ENCODE measurements at places on chromosomes 4 and X.

DNA sequence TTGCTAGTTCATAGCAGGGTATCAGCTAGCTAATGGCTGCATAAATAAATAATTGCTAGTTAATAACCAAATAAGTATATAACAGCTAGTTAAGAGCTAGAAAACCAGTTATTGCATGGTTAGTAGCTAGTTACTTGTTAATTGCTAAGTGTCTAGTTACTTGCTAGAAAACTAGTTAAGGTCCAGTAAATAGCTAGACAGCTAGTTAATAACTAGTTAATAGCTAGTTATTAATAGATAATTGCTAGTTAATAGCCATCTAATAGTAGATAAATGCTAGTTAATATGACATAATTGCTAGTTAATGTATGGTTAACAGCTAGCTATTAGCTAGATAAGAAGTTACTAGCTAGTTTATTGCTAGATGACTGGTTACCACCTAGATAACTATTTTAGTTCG is 629.9 kb upstream of the CT83 start:
- no peak for DNase-seq

DNA sequence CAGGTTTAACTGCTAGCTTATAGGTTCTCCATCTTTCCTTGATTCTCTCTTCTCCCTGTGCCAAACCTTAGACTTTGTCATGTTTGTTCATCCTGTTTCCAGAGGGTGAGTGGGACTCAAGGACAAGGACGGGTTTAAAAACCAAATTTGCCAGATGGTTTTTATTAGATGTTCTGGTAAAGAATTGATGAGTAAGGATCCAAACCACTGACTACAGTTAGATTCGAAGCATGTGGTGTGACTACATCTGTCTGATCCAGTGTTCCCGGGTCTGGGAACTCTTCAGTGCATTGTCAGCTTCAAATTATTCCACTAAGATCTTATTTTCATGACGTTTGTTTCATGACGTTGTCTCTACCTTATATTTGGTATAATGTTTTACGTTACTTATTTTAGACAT is 37.5 kb downstream of the MTMR1 start:
- no peak for DNase-seq

DNA sequence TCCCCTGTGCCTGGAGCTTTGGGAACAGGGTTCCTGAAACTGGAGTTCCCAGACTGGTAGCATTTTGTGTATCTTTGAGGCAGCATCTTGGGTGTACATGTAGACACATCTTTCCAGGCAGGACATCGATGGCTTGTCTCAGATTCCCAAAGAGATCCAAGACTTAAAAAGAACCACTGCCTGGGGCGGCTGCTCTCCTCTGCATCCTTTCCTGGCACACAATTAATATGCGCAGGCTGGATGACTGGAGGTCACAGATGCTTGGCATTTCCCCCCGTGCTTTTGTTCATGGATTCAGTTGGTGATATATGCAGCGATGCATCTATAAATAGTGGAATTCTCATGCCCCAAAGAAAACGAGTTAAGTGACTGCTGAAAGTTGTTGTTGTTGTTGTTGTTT is 80.5 kb downstream of the CLDN34 start:
- DNase-seq = no peak

DNA sequence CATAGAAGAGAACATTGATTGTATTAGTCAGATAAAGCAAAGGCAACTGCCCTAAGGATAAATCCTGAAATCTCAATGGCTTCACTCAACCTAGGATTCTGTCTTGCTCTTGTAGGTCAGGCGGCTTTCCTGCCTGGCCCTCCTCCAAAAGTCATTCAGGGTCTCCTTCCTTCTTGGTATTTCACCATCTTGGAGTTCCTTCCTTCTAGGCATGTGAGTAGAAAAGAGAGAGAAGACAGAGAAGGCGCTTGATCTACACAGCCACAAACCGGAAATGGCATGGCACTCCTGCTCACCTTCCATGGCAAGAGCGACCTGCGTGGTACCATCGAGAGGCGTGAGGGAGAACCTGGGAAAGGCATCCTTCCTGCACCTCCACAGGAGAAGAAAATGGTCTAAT is 45.3 kb upstream of the HELT start:
- no peak for DNase-seq
